ENCODE measurements at places on chromosomes 7 and 10.

DNA sequence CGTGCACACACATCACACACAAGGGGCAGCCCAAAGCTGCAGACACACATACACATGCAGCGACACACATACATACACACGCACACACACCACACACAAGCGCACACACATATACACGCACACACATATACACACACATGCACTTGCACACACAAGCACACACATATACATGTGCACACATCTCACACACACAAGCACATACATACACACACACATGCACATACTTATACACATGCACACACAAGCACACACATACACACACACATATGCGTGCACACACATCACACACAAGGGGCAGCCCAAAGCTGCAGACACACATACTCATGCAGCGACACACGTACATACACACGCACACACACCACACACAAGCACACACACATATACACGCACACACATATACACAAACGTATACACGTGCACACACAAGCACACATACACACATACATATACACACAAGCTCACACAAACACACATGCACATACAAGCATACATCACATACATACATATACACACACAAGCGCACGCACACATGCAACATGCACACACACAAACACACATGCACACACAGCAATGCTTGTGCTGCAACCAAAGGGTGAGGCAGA, 178.8 kb upstream of the PFKP start:
- no peak for DNase-seq

DNA sequence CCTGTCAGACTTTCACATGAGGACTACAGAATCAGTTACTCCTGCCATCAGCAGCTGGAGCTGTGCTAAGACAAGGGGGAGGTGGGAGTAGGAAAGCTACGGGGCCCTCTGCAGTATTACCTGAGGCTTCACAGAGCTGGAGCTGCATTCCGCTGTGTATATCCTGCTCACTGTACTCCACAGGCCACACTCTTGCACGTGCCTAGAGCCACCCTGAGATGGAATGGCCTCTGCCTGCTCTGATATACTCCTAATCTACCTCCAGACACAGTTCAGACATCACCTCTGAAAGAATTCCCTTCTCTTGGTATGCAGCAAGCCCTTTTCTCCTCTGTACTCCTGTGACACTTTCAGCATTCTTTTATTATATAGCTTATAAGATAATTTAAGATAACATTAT, 34.8 kb downstream of the TRDMT1 start:
- no peak for DNase-seq

DNA sequence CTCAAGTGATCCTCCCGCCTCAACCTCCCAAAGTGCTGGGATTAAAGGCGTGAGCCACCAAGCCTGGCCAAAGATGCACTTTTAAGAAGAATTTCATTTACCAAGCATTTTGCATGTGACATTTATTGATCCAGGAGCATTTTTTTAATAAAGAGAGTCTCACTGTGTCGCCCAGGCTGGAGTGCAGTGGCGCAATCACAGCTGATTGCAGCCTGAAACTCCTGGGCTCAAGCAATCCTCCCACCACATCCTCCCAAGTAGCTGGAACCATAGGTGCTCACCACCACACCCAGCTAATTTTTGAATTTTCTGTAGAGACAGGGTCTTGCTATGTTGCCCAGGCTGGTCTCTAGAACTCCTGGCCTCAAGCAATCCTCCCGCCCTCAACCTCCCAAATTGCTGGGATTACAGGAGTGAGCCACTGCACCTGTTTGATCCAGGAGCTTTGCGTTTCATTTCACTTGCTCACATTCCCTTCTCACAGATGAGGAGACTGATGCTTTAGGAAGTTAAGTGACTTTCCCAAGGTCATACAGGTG, 4.4 kb upstream of the TBL2 start:
- DNase-seq: peak; percentile 43

DNA sequence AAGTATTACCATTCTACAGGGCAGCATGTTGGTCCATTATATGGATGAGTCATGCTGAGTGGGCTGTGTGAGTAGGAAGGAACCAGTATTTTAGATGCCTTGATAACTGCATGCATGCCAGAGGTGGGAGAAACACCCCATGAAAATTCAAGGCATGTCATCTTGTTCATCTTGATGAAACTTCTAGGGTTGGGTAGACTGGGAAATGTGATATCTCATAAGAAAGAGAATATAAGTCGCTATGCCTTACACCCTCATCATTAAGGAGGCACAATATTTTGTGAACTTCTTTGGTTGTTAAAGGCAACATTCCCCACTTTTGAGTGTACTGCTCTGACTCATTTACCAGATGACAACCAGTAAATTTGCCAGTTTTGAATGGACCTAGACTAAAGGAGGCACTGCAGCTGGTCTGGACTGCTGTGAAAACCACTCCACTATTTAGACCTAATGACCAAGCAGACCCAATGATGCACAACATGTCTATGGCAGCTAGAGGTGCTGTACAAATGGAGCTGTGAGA, 48.0 kb downstream of the ZNF365 start:
- no peak for DNase-seq

DNA sequence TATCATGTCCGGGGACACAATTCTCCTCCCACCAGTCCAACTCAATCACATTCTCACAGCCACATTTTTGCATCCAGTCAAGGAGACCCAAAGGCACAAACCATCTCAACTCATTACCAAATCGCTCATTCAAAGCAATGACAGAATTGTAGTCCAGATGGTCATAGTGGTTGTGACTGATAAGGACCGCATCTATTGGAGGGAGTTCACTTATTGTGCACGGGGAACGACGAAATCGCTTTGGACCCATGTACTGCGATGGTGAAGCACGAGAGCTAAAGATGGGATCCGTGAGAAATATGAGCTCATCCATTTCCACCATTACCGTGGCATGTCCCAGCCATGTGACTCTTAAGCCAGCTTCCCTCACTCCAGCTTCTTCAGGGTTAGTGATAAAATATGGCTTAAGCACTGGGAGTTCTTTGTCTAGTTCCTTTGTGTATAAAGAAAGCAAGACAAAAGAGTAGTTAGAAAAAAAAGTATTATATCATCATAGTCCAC, 29.1 kb downstream of the NAPEPLD start:
- DNase-seq: no peak

DNA sequence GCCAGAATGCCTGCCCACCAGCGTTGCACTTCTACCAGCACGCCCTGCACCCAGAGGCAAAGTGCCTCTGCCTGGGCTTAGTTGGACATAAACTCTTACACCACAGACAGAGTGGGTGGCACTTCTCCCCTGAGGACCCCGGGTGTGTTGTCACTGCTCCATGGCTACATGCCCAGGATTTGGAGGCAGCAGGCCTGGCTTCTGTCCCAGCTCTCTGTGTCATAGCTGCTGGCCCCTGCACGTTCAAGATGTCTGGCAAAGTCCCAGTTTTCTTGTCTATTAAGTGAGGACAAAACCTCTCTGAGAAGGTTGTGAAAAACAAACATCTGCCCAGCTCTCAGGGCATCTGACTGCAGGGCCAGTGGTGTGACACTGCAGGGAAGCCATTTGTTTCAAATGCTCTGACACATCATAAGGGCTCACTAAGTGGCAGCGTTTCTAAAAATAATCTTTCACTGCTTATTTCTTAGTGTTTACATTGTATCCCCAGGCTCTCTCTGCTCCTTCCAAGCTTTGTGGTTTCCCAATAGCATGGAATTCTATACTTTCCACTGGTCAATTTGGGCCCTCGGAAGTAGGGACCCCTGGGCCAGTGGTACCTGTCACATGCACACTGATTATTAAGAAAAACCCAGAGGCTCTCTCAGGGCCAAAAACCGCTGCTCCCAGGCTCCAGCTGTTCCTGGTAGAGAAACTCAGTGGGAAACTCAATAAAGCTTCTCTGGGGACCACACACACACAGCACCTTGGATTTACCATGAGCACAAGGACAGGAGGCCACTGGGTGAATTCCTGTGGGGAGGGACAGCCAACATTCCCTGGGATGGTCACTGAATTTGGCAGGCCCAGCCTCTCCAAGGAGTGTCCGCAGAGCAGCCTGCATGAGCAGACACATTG, 86.2 kb upstream of the ANLN start:
- no peak for DNase-seq

DNA sequence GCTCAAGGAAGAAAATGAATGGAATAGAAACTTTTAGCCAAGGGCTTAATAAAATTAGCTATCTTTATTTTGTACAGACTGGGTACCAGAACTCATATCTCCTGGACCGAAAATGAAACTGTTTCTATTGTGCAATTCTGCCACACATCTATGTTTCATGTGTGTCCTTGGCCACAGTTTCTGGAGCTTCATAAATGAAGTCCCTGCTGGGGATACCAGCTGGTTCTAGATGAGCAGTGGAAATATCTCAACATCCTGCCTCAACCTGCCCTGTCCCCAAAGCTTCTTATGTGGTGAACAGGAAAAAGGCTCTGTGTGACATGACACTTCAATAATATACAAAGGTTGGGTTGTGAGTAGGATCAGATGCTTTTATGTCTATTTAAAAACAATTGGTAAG, 310.1 kb upstream of the SORCS1 start:
- DNase-seq: no peak

- DNase-seq: no peak
Measured at GRCh38 chr7:48360574-48360973, 189.3 kb downstream of the ABCA13 start.

- DNase-seq: no peak
Measured at GRCh38 chr7:129950933-129951225, 1.9 kb downstream of the UBE2H start.

- DNase-seq: no peak
Measured at GRCh38 chr7:135234727-135235126, 1.1 kb downstream of the STRA8 start.

DNA sequence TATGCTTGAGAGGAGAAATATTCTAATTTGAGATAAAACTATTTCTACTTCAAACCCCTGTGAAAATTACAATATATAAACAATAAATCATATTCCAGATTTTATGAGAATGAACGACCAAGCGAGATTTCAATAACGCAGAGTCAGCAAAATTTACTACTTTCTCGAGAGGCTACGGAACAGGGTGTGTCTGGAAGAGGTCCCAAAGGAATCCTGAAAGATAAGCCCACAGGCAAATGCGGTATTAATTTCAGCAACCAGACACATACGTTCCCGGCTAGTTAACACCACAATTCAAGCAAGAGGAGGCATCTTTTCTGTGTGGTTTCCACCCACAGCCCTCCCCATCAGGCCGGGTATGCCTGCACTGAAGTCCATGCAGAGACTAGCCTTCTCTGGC, 26.4 kb downstream of the BEND7 start:
- DNase-seq: no peak

GRCh38 chr7:79622781-79623180, 169.3 kb upstream of the MAGI2 start:
- no peak for DNase-seq

All from CD14-positive monocyte (primary cell).